ENCODE measurements at places on chromosomes 4 and X.

GRCh38 chr4:118225511-118225910 lies 127.3 kb downstream of the PRSS12 start:
- no peak for DNase-seq

DNA sequence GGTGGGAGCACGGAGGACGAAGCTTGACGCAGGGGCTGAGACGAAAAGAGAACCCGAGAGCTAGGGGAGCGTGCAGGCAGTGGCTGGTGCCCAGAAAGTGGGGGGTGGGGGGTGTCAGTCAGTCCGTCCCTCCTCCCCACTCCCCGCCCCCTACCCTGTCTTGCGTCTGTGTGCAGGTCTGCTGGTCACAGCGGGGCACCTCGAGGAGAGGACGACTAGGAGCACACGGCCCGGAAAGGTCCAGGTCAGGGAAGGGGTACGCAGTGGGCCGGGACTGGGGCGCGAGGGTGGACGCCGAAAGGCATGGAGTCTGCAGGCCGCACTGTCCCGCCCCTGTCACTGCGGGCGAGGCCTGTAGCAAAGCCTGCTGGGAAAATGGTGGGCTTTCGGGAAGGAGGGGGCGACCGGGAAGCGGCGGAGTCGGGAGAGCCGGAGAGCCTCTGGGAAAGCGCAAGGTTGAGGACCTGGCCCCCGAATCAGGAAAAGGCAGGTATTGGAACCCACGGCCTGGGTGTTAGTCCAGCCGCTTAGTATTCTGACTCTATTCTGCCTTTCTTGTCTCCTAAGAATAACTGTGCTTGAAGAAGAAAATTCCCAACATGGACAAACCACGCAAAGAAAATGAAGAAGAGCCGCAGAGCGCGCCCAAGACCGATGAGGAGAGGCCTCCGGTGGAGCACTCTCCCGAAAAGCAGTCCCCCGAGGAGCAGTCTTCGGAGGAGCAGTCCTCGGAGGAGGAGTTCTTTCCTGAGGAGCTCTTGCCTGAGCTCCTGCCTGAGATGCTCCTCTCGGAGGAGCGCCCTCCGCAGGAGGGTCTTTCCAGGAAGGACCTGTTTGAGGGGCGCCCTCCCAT lies 769 bp downstream of the TCEAL1 start:
- peak; percentile 73 for DNase-seq

- no peak for DNase-seq
These were observed 4.1 kb upstream of the NR0B1 start for GRCh38 chrX:30313322-30313721.

GRCh38 chr4:151402145-151402865 lies 6.7 kb upstream of the FHIP1A start:
- DNase-seq, result no peak

DNA sequence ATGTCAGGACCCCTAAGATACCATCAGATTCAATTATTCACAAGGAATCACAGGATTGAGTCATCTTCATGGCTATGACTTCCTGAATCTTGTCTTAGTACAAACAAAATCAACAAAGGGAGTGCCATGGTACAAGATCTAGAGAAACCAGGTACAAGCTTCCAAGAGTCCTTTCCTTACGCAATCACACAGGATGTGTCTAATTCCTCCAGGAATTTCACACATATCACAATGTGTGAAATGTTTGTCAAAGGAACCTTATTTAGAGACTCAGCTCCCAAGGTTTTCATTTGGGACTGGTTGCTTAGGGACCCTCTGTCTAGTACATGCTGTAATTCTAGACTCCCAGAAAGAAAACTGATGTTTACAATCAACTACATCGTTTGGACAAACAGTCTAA lies 83.0 kb downstream of the MAB21L2 start:
- peak; percentile 87 for DNase-seq

GRCh38 chrX:10681167-10681566 lies 60.8 kb upstream of the MID1 start:
- no peak for DNase-seq

DNA sequence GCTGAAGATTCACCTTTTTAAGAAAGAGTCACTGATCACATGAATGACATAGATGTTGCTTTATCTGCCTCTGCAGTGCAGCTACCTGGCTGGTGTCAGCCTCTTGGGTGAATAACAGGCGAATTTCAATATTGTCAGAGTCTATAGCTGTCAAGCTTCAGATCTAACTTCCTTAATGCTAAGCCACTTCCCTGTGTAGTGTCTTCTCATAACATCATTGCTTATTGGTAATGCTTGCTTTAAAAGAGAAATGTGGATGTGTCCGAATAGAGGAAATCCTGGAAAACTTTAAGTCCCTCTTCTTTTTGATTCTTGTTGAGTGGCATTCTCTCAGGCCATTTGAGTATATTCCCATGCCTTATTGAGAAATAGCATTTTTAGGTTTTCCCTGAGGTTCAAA lies 7.3 kb upstream of the IGFBP7 start:
- no peak for DNase-seq

DNA sequence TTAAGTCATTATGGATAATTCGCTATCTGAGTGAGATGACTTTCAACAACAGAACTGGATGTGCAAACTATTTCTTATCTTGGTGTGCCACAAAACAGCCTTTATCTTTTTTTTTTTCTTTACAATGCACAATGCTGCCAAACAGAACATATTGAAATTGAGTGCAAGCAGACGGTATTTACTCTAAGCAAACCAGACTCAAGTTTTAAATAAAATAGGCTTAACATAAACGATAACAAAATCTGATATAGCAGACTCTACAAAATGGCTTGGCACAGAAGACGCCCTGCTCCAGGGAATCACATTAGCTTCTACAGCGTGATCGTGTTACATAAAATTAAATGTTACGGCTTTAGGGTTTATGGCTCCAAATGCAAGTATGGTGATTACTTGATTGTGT lies 9.6 kb upstream of the STK32B start:
- no peak for DNase-seq

- peak; percentile 15 for DNase-seq
These were observed 868.3 kb downstream of the RAB28 start for GRCh38 chr4:12615822-12616221.

DNA sequence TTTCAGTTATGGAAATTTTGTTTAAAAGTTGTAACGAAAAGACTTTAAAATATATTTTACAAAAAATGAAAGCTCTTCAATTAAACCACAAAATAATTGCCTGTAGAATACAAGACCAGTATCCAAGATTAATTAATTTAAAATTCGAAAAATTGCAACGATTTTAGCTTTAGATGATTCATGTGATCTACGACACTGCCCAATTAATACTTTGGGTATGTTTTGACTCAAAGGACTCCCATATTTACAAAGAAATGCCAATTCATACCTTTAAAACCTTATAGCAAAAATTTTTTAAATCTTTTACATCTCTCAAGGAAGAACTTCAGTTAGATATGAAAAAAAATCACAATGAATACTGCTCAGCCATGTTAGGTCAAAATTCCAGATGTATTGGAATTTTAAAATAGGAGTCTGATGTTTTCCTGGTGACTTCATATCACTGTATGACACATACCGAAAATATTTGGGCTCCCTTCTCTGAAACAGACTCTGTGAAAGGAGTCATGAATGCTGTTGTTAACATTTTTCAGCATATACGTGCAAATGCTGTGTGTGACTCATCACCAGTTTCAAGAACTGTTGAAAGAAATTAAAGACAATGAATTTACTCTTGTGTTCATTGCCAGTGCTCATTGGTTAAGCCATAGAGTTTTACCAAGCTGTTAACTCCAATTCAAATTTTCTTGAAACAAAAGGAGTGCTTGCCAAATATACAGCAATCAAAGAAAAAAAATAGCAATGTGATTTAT lies 13.8 kb upstream of the SMS start:
- peak; percentile 95 for DNase-seq

DNA sequence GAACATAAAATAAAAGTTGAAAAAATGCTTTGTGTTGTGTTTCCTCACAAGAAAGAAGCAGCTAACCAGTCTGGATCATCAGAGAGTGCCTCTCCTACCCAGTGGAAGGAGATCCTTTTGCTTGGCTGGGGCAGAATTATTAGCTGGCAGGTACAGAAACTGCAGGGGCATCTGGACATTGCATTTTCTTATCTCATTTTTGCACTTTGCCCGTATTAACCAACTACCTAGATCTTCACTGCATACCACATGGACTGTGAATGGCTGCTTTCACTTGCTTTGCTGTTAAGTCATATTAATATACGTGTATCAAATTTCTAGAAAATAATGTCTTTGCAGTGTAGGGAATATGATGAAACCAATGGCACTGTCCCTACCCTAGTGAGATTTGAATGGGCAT lies 52.9 kb upstream of the PDGFRA start:
- DNase-seq, result no peak

DNA sequence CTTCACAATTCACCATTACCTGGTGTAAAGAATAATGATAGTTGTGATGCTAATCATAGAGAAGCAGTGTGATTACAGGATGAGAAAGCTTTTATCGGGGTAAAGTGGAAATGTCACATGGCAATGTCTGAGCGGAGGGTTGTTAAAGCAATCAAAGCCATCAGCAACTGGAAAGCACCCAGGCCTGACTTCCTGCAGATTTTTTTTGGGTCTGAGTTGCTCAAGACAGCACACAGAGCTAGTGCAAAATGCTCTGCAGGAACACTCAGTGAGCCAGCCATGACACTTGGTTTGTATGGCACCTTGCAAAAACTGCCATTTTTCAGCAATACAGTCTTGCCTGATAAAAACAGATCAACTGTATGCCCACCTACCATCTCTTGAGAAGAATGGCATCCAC lies 152.9 kb downstream of the COL4A6 start:
- no peak for DNase-seq

GRCh38 chr4:169741569-169741968 lies 16.2 kb downstream of the HPF1 start:
- no peak for DNase-seq

DNA sequence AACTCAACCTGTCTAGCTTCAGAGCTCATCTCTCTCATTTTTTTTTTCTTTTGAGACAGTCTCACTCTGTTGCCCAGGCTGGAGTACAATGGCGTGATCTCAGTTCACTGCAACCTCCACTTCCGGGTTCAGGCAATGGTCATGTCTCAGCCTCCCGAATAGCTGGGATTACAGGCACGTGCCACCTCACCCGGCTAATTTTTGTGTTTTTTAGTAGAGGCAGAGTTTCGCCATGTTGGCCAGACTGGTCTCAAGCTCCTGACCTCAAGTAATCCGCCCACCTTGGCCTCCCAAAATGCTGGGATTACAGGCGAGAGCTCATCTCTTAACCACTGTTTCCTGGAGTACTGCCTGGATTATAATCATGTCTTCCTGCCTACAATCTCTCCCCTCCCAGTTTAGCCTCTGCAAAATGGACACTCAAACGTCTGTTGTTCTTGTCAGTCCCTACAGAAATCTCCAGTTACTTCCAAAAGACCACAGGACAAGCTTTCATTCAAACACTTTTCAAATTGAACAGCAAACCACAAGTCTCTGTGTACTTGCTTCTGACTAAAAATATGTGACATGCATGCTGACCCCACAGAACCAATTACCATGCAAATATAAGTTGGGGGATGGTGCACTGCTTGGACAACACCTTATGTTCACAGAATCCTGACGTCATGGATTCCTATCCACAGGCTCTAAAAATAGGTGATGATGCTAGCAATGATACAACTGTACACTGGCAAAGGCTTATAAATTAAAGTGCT lies 137.2 kb downstream of the SH3KBP1 start:
- no peak for DNase-seq

- DNase-seq, result no peak
These were observed 111.5 kb upstream of the IL15 start for GRCh38 chr4:141524841-141525240.

DNA sequence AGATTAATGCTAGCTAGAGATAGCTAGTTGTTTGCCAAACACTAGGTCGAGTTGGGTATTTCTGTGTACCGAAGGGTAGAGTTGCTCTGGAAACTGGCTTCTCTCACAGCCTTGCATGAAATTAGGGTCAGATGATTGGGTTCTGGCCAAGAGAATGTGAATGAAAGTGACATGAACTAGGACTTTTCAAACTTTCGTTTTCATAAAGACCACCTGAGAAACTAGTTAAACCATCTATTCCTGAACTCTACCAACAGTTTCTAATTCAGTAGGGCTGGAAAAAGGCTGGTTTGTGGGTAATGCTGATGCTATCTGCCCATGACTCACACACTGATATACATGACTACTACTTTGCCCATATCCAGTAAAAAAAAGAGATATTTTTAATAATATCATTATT lies 157.6 kb downstream of the GASK1B start:
- peak; percentile 55 for DNase-seq

DNA sequence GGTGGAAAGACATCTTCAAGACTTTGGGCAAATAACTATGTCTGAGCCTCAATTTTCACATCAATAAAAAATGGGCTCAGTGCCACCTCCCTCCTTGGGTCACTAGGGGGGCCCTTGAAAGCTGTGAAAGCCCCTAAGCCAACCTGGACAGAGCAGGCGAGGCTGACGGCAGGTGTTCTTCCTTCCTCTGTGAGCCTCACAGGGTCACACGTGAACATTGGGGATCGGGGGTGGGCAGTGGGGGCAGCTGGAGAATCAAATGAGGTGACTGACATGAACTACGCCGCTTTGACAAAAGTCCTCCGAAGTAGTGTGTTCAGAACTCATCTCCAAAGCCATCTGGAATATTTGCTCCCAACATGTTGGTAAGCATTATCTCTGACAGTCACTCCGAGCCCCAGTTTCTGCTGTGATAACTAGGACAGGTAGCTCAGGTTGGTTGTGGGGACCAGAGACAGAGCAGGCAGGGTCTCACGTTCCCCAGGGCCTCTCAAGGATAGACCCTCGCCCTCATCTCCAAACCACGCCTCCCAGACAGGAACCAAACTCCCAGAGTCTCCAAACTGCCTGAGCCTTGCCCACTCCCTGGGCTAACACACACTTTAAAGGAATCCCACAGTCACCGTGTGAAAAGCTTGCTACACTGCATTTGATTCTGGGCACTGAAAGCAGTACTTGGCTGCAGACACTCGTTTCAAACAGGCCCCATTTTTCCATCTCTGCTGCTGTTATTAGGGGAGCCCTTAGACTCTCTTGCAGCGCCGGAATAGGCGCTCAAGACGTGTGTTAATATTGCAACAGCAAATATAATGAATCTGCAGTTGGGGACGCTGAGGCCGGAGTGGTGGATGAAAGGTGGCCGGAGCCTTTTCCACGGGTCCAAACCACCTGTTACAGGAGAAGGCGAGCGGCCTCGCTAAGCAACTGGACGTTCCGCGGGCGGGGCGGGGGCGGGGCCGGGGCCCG lies 717 bp upstream of the WFS1 start:
- DNase-seq, result no peak

DNA sequence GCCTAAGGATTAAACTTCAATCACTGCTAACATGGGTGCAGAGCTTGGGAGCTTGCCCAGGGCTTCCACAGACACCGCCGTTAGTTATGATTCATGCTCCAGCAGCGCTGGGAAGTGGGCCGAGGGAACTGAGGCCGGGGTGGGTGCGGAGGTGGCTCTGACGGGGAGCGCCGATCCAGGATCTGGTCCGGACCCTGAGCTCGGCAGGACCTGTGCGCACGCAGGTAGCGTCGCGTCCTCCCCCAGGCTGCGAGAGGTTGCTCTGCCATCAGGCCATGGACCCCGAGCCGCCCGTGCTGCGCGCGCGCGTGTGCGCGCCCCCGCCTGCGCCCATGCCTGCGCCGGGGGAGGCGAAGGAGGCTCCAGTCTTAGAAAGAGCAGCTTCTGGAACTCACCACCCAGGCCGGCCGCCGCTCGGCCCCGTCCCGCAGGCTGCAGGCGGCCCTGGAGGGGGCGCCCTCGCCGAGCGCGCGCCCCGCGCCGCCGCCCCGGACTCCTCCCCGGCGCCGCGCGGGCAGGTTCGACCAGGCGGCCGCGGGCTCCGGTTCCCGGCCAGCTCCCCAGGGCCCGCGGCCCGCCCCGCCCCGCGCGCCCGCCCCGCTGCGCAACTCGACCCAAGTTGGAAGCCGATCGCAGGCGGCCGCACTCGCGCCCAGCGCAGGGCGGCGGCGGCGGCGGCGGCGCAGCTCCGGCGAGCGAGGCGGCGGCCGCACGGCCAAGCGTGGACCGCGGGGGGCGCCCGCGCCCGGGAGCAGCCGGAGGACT lies 732 bp upstream of the ADRA2C start:
- no peak for DNase-seq
